ENCODE measurements at places on chromosomes 7 and 10.

GRCh38 chr10:12042409-12042796 is 206 bp downstream of the UPF2 start:
- peak; percentile 49 for DNase-seq

DNA sequence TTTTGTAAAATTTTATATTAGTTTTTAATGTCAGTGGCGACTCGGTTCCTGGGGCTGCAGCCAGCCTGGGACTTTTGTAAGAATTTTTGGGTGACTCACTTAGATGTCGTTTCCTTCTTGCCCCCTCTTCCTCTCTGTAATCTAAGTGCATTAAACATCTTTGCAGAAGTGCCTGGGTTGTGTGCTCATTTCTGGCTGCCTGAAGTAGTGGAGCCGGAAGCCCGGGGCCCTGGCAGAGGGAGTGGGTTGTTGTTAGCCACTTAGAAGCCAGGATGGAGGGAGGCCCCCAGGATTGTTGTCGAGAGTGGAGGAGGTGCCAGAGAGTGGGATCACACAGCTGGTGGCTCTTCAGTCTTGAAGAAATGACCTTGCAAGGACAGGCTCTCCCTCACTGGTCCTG is 11.0 kb upstream of the TRIM8 start:
- DNase-seq: no peak

DNA sequence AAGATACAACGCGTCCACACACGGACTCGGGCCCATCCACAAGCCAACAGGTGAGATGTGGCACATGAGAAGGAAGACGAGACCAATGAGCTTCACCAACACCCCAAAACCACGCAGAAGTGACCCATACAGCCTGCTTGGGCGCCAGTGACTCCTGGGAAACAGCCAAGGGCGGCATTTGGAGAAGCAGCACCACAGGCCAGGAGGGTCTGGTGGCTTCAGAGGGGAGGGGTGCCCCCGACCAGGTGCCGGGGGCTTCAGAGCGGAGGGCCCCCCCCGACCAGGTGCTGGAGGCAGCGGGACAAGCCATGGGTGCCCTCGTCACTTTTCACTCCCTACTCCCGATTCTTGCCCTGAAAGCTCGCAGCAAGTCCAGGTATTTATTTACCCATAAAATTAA is 140.1 kb downstream of the DIP2C start:
- no peak for DNase-seq

GRCh38 chr10:74976565-74976964 is 134.9 kb upstream of the SAMD8 start:
- no peak for DNase-seq

- DNase-seq: no peak
These were observed 670.0 kb downstream of the XPNPEP1 start for GRCh38 chr10:109253306-109253705.

GRCh38 chr10:133268532-133268931 is 8.1 kb downstream of the ADAM8 start:
- DNase-seq: no peak
